ENCODE measurements at places on chromosomes 5 and 9. TPM values are rescaled to one million over a fixed set of nuclear protein-coding genes. Genes with fewer than 3 reads are reported as not detected.

CCL28 gene
- 0.45 TPM for total RNA-seq

- DNase-seq = no peak
- peaks cover 62% of the 10 kb centered on the region for H3K27me3 ChIP-seq
- no peak overlapping the region for H3K4me3 ChIP-seq
- H3K27ac ChIP-seq = no peak overlapping the region
- H3K4me1 ChIP-seq = no peaks in the 10 kb centered on the region
Measured at GRCh38 chr5:537621-538071, 13.4 kb upstream of the SLC9A3 start.

RANBP3L gene
- total RNA-seq = 0.49 TPM

- no peak overlapping the region for H3K4me3 ChIP-seq
- peak overlapping the region; percentile 84 for H3K27ac ChIP-seq
- no peak for DNase-seq
- H3K36me3 ChIP-seq = no peaks in the 10 kb centered on the region
- peaks cover 51% of the 10 kb centered on the region for H3K4me1 ChIP-seq
Measured at GRCh38 chr9:93206576-93207155, 22.7 kb downstream of the WNK2 start.

DNA sequence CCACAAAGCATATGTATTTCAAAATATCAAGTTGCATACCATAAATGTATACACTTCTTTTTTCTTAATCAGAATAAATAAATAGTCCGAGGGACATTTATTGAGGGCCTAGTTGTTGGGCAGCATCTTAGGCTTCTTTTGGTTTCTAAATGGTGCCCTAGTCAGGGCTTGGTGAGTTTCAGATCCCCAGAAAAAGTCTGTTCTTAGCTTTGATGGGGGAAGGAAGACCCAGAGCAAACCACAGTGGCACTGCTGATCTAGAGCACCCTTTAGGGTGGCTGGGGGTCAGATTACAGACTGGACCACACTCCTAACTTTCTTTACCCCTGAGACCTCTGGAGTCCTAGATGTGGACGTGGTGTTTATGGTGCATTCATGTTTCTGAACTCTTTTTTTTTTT, 97.8 kb downstream of the C9orf152 start:
- no peaks in the 10 kb centered on the region for H3K27me3 ChIP-seq
- H3K4me3 ChIP-seq = no peak overlapping the region
- no peak overlapping the region for H3K27ac ChIP-seq
- no peaks in the 10 kb centered on the region for H3K36me3 ChIP-seq

DNA sequence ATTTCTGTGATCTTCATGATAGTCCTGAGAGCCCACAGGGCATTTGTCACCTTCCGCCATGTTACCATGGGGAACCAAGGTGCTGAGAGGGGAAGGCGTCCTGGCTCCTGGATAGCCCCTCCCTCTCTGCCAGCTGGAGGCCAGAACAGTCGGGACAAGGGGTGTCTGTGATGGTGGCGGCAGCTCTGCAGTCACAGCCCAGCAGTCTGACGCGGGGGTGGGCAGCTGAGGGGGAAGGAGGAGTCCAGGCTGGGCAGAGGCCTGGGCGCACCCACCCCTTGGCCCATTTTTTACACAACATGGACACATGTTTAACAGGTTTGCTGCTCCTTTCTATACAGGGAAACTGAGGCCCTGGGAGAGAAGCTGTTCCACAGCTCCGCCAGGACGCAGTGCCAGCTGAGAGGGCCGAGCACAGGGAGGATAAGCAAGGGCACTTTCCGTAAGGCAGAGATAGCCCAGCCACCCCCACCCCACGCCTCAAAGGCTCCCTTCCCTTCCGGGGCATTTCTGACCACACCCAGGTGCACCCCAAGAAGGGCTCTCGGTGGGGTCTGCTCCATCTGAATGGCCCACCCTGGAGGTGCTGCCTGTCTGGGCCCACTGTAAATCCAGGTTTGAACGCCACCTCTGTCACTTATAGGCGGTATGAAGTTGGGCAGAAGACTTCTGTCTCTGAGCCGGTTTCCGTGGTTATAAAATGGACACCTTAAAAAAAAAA, 17.1 kb downstream of the LRRC8A start:
- H3K4me3 ChIP-seq = no peak overlapping the region
- H3K4me1 ChIP-seq = peaks cover 48% of the 10 kb centered on the region
- H3K36me3 ChIP-seq = no peaks in the 10 kb centered on the region

- no peak for DNase-seq
- no peak overlapping the region for H3K4me3 ChIP-seq
- no peaks in the 10 kb centered on the region for H3K36me3 ChIP-seq
- H3K4me1 ChIP-seq = no peaks in the 10 kb centered on the region
- no peak overlapping the region for H3K27ac ChIP-seq
- H3K27me3 ChIP-seq = no peaks in the 10 kb centered on the region
Measured at GRCh38 chr9:86470326-86470725, 116.1 kb upstream of the TUT7 start.

SPRY4 gene
- total RNA-seq = 12.8 TPM

GRCh38 chr5:90957906-90958305, 399.3 kb downstream of the ADGRV1 start:
- H3K36me3 ChIP-seq = no peaks in the 10 kb centered on the region
- H3K27ac ChIP-seq = no peak overlapping the region
- no peaks in the 10 kb centered on the region for H3K4me1 ChIP-seq

TTLL11 gene
- total RNA-seq = 5.2 TPM

DNA sequence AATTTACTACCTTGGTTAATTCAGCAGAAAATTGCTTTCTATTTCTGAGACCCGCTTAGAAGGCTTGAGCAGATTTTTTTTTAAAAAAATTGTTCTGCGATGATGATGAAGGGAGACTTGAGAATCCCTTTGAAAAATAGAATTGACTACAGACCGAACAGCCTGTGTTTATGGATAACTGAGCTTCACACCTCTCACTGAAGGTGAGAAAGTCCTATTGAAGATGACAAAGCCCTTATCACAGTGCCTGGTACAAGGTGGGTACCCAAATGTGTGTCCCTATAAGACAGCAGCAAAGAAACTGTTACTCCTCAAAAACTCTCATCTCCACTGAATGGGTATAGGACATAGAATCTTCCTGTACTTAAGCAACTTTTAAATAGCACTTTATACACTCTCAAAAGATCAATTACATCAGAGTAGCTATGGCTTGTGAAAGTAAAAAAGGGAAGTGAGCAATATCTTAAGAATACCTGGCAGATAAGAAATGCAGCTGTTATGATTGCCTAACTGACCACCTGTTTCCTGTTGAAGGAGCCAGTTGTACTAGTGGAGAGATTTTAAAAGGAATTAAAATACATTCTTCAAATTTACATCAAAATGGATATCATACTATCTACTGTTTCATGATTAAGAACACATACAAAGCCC, 419.7 kb downstream of the CHSY3 start:
- no peak for DNase-seq
- H3K36me3 ChIP-seq = no peaks in the 10 kb centered on the region
- H3K4me3 ChIP-seq = no peak overlapping the region
- H3K27me3 ChIP-seq = no peaks in the 10 kb centered on the region
